Amniotic epithelial cell (primary cell): ENCODE measurements at places on chromosomes 5 and 9.

DNA sequence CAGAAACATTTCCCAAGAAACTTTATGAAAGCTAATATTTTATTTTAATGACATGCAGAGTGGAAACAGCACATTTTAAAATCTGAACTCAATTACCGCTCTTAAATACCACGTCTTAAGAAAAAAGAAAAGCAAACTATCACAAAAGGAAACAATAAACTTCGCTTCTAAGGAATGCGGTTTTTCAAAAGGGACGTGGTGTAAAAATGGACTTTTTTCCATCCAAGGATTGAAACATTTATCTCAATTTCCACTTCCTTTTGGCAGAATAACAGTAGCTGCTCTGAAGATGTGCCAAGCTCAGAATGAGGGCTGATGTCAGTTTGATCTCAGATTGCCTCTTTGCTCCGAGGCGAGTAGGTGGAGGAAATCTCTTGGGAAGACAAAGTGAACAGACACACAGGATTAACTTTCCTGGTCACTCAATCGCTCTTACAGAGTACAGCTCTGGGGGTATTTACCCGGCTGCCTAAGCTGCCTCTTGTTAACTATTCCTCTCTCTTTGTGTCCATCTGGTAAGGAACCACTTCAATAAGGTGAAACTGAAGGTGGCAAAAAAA, 158.5 kb downstream of the TRPM6 start:
- no peak for DNase-seq

DNA sequence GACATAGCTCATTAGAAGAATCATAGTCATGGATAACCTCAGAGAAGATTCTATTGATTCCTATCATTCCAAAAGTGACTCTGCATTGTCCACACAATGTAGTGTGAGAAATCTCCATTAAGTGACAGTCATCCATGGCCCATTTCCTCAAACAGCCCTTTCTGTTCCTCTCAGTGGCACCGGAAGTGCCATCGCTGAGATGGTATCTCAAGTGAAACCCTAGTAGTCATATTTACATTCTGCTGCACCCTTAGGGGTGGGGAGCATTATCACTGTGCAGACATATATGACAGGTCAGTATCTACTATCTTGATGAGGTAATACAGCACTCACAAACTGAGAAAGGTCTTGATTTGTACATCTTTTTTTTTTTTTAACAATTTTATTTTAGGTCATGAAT, 55.4 kb upstream of the MIER3 start:
- no peak for DNase-seq

DNA sequence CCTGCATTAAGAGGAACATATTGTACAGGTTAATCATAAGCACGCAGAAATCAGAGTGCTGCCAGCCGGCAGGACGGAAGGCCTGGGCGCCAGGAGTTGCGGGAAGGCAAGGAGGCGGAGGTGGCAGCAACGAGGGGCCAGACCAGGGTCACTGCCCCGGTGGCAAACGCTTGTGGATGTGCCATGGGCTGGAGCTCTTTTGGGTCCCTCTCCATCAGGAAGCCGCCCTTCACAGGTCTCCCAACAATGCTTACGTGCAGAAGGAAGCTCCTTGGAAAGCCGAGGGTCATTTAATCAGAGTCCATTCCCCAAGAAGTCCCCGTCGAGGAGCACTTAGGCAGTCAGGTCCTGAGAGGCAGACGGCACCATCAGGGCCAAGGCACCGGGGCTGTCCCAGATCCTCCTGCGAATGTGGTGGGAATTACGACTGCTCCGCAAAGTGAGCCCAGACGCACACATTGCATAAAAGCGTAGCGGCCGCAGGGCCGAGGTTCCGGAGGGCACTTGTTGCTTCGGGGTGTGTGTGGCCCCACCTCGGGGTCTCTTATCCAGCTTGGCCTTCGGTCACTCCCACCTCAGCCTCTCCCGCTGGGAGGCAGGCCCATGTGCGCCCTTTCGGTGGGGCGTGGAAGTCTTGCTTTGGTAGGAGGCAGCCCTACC, 20.5 kb downstream of the MRPL36 start:
- DNase-seq = no peak

GRCh38 chr5:20601678-20602100, 613.7 kb upstream of the CDH18 start:
- peak; percentile 78 for DNase-seq

- DNase-seq = no peak
Observed at GRCh38 chr5:61285531-61285930, 46.5 kb upstream of the ZSWIM6 start.

DNA sequence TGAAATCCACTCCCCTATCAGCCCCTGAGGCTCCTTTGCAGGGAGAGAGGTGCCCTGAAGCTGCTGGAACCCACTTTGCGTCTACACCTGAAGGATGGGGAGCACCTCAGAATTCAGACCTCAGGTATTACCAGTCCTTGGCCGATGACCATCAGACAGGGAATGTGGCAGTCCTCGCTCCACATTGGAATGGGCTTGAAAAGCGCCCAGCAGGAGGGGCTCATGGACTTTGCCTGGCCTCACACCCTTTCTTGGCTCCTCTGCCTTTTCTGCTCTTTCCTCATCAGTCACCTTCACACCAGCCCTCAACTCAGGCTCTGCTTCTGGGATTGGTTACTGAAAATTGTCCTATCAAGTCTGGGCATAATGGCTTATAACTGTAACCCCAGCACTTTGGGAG, 83.9 kb downstream of the BARX1 start:
- DNase-seq = no peak

- peak; percentile 90 for DNase-seq
Observed at GRCh38 chr5:140174465-140175366, at the start of gene CYSTM1. CYSTM1 (plus strand) TSS chr5:140175188; CDS start chr5:140194466, 19,278 bp downstream.

DNA sequence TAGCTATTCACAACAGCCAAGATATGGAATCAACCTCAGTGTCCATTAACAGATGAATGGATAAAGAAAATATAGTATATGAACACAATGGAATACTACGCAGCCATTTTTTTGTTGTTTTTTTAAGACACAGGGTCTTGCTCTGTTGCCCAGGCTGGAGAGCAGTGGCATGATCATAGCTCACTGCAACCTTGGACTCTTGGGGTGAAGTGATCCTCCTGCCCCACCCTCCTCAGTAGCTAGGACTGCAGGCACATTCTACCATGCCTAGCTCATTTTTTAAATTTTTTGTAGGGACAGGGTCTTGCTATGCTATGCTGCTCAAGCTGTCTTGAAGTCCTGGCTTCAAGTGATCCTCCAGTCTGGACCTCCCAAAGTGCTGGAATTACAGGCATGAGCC, 38.5 kb downstream of the CERT1 start:
- no peak for DNase-seq

DNA sequence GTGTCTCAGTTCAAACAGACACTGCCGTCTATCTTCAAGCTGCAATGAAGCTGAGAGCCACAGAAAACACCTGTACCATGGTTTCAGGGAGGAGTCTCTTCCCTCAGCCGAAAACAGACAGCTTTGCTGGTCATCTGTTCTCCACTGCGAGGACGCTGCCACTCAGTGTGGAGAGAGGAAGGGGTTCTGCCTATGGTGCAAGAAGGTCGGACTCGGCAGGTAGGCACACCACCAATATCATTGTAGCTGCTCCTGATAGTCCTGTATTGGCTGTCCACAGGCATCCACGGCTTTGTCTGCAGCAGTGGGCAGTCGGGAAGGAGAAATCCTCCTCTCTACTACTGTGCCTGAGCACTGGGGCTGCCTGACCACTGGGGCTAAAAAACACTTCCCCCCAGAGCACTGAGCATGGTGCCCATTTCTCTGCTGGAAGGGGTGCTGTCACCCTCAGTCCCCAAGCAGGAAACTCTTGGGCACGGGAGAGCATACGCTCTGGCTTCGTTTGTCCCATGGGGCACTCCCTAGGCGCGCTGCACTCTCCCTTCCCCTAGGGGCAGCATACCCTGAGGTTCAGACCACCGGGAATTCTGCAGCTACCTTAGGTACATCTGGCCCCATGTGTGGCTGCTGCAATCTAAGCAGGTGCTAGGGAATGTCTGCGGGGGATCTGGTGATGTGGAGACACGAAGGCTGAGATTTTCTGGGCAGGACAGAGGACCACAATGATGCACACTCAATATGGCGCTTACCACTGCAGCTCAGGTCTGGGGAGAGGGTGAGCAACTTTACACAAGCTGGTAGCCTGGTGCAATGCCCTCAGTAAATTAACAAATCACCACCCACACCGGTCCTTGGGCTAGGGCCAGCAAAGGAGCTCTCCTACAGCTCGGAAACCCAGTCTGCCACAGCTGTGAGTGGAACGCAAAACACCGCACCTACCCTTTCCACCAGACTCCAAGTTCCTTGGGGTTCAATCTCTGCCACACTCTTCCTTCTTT, 880.9 kb upstream of the SEMA6A start:
- peak; percentile 1 for DNase-seq

DNA sequence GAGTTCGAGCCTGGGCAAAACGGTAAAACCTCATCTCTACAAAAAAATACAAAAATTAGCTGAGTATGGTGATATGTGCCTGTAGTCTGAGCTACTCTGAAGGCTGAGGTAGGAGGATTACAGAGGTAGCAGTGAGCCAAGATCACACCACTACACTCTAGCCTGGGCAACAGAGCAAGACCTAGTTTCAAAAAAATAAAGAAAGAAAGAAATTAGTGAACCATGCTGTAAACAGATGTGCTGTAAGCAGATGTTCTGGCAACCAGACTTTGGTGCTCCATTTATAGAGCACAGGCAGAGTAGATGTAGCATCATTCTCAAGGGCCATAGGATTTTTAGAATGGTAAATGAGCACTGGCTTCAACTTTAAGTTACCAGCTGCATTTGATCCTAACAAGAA, 115.4 kb downstream of the ST8SIA4 start:
- DNase-seq = no peak

GRCh38 chr5:78500871-78501270, 140.5 kb downstream of the SCAMP1 start:
- DNase-seq = no peak
